ENCODE measurements at places on chromosomes 7 and 10.

DNA sequence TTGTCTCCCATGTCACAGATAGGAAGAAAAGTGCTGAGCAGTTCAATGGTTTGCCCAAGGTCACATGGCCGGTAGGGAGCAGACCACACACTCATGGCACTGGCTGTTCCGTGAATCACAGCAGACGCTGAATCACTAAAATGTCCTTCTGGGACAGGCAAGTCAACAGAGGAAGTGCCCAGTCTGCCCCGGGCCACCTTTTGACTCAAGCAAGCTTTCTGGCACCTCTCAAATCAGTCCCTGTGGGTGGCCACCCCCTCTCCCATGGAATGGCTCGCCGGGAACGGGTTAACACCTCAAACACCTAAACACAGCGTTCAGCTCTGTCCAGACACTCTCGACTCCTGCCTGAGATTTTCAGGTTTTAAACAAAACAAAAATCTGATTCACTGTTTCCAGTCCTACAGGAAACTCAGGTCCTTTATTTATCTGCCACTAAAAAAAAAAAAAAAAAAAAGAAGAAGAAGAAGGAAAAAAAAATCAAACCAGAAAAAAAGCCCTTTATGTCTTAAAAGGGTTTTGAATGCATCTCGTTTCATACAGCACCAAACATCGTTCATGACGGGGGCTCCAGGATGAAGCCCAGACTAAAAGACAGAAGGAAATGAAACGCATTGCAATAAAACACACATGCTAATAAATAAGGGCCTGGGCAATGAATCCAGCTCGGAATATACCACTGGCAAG is 15.5 kb downstream of the CARD11 start:
- peak; percentile 23 for DNase-seq

GRCh38 chr7:48868916-48869315 is 55.4 kb upstream of the CDC14C start:
- no peak for DNase-seq

GRCh38 chr10:62853710-62854109 is 37.5 kb upstream of the EGR2 start:
- DNase-seq: peak; percentile 3

- DNase-seq: no peak
Measured at GRCh38 chr7:140596519-140597427, 43.8 kb downstream of the DENND2A start.

GRCh38 chr10:25451401-25451800 is 276.6 kb downstream of the GPR158 start:
- no peak for DNase-seq
